T1000 (cell line): ENCODE measurements at places on chromosomes 5 and 9.

DNA sequence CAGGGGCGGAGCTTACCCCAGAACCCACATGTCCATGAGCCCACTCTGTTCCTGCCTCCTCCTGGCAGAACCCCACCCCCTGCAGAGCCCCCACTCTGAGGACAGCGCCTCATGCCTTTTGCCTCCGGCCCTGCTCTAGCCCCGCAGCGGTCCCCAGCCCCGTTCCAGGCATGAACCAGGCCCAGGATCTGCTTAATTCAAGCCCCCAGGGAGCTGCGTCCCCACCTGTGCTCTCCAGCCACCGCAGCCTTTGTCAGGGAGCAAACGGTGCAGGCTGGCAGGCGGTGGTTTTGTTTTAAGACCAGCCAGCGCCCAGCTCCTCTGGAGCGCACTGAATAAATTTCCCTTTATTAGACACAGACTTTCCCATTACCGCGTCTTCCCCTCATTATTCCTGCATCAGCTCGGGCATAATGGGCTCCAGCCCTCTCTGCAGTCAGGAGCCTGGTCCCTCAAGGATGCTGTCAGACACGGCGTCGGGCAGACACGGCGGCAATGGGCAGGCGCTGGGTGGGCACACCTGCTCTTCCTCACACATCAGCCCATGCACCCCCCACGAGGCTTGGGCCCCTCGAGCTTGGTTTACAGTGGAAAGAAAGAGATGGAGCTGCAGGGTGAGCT is 137.6 kb downstream of the OLFM1 start:
- DNase-seq = no peak

DNA sequence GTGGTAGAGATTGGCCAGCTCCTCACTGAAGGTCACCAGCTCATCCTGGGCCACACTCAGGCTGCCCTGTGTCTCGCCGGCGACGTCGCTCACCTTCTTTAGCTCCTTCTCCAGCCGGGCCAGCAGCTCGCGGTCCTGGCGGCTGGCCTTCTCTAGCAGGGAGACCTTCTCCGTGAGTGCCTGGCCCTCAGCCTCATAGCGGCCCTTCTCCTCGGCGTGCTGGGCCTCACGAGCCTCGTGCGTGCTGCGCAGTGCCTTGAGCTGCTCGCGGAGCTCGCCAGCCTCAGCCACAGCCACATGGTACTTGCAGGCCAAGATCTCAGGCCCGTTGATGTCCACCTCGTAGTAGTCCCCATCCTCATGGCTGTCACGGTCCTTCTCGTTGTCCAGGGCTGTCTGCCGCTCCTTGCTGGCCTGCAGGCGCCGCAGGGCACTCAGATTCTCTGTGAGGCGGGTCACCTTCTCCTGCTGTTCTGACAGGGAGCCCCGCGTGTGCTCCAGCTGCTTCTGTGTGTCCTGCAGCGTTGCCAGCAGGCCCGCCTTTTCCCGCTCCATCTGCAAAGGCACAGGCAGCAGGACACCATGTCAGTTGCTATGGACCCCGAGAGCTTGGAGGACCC is 45.5 kb downstream of the BICD2 start:
- DNase-seq = no peak

- DNase-seq = peak; percentile 13
These were observed 70.2 kb upstream of the STXBP1 start for GRCh38 chr9:127541865-127542264.

DNA sequence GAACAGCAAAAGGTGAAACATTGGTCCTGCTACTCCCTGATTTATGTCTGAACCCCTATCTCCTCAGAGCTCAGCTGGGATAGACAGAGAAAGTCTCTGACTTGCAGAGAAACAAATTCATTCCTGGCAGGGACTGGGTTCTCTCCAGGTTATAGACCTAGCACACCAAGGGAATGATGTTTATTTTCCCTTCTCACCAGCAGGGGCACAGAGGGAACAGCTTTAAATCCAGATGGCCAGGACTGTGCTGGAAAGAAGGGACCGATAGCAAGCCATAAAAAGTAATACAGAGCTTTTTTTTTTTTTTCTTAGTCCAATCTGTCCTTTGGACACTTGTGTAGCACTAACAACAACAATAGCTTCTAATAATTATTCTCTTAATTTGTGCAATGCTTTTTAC is 141.1 kb upstream of the C9orf72 start:
- no peak for DNase-seq

- DNase-seq = no peak
These were observed 42.5 kb upstream of the RASGRF2 start for GRCh38 chr5:80917631-80918030.

DNA sequence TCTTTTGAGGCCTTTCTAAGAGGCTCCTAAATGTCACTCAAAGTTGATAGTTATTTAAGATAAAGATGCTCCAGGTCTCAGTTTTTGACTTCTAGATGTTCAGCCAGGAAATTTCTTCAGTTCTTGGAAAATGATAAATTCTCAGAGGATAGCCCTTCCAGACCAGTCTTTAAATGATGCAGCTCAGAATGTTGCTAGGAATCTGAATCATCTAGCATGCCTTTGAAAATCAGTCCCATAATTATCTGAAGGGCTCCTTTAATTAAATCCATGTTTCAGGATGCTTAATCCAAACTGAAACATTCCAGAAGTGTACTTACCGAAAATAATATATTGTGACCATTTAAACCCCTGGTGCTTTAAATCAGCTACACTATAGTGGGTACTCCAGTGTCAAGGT is 107.5 kb upstream of the FBN2 start:
- DNase-seq = no peak

GRCh38 chr9:130881516-130881915 is 15.1 kb downstream of the QRFP start:
- DNase-seq = no peak

DNA sequence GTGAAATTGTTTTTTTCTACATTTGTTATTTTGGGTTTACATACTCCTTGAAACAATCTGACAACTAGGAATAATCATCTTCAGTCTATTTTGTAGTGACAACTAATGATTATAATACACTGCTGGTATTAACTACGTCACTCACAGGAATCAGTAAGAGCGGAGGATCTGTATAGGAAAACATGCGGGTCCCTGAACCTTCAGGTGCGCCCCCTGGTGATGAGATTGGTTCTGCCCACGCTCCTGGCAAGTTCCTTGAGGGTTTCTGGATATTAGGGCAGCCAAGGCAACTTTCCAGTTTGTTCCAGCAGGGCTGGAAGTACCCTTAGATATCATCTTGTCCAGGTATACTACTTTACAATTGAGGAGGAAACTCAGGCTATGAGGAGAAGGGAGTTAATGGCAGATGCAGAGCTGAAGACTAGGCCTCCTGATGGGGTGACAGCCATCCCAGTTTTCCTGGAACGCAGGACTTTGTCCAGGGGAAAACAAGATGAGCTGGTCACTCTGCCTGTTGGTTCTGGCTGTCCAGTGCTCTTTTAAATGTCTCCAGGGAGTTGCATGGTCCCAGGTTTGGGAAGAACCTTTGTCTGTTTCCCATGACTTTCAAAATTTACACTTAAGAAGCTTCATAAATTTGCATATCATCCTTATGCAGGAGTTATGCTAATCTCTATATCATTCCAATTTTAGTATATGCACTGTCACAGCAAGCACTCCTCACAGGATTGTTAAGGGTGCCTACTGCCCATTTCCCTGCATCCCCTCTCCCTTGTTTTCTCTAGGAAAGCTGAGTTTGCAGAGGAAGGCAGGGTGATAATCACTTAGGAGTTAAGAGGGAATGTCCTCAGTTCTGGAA is 14.9 kb upstream of the WNT8A start:
- peak; percentile 25 for DNase-seq

DNA sequence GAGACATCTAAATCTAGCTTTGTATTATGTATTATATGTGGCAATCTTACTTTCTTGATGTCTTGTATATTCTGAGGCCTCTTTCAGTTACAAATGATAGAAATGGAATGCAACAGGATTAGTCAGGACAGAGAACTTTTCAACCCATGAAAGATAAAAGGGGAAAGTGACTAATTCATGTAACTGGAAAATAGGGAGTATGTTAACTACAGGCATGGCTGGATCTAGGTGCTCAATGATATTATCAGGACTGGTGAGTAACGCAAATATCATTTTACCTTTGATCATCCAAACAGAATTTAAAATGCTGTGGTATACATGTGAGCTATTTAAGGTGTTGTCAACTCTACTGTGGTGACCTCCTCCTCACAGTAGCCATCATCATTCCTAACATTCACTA is 215.7 kb upstream of the GLRA1 start:
- DNase-seq = no peak

DNA sequence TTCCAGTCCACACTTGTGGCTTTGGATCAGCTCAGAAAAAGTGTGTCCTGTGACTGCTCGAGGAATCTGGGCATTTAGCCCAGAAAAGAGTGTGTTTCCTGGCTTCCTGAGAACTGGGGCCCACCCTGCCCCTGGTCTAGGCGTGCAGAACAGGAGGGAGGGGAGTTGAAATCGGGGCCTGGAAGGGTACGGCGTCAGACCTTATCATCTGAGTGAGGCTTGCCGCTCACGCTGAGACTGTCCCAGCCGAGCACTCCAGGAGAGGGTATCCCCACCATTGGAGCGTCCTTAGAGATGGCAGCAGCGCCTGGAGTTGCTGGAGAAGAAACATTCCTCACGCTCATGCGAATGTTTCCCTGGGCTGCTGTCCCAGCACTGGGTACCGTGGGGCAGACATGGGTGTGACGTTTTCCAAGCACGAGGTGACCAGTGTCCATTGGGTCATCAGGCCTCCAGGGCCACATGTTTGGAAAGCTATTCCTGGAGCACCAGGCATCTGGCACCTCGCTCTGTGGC is 22.5 kb downstream of the NEK6 start:
- DNase-seq = no peak

- DNase-seq = peak; percentile 50
These were observed 9.2 kb upstream of the GPRIN1 start for GRCh38 chr5:176619203-176619568.

- DNase-seq = peak; percentile 5
These were observed 267.5 kb upstream of the TMEM161B start for GRCh38 chr5:88536146-88536545.

DNA sequence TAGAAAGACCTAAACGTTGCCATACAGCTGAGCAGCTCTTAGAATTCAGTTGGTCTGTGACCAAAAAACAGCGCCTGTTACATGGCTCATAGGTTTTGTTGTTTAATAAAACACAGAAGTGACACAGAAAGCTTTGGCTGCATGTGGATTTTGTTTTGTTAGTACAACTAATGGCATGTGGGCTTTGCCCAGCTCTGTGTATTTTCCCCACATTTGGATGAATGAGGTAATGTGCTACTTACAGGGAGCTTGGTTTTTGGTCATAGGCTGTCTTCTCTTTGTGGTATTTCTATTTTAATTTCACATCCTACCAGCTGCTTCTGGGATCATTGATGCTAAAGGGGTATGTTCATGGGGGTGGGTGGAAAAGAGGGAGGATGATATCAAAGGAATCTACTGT is 37.0 kb upstream of the POU4F3 start:
- DNase-seq = no peak

GRCh38 chr5:350355-350754 is 28.8 kb downstream of the AHRR start:
- DNase-seq = no peak

GRCh38 chr5:35089334-35090314 is 41.9 kb upstream of the AGXT2 start:
- DNase-seq = peak; percentile 54

DNA sequence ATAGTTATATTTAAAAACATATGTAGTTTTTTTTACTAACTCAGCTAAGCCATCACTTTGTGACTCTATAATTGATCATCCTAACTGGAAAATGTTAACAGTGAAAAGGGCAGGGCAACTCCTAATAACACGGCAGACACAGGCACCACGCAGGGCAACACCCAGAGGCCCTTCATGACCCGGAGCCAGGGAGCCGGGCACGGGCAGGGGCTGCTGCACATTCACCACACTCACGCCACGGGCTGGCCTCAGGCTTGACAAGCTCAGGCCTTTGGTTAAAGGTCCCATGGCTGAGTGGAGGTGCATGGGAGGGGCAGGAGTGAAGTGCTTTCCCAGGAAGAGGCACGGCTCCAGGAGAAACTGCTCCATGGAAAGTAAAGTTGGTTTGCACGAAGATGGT is 53.0 kb upstream of the FAM120A start:
- DNase-seq = no peak

DNA sequence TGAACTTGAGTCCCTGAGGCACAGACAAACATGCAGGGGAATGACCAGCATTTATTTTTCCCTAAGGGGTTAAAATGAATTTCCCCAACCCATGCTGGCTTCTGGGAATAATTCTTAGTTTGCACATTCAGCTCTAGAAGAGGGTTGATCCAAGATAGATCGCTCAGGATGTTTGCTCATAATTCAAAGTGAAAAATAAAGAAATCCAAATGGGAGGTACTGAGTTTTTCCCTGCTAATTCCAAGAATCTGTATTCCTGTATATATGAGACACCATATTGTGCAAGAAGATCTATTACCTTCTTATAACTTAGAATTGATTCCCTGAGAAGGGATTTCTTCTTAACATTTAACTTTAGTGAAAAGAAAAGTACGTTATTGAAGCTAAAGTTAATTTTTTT is 96.2 kb downstream of the VCAN start:
- no peak for DNase-seq

GRCh38 chr5:57503433-57503832 is 20.8 kb upstream of the ACTBL2 start:
- no peak for DNase-seq

DNA sequence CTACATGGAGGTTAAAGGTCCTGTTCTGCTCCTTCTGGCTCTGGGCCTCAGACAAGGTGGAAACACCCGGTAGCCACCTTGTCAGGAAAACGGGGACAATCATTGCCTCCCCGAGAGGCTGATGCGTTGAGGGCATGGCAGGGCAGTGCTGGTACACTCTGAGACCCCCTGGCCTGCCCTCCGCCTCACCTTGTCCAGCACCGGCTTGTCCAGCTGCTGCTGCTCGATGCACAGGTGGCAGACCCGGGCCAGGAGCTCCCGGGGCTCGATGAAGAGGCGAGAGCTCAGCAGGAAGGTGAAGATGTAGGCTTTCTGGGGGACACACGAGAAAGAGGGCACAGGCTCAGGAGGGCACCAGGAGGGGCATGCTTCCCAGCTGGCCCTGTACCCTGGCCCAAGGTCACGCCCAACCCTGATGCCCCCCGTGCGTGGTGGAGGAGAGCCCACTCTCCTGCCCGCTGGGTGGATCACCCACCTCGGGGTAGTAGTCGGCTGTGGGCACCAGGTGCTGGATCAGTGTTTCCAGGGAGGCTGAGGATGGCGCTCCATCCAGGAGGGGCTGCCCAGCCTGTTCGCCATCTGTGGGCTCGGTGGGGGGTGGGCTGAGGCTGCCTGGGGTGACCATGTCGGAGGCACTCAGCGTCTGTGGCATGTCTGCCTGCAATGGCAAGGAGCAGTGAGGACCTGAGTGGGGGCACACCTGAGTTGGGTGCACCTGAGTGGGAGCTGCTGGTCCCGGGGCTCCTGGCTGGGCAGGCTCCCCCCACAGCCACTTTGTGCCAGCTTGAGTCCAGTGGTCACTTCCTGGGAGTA is 66.0 kb upstream of the RNF130 start:
- DNase-seq = no peak

GRCh38 chr9:124033348-124033747 is 21.8 kb downstream of the LHX2 start:
- DNase-seq = no peak

- no peak for DNase-seq
These were observed 800.6 kb downstream of the KCTD16 start for GRCh38 chr5:144971108-144971850.
